ENCODE measurements at places on chromosomes 5 and 9. TPM values are rescaled to one million over a fixed set of nuclear protein-coding genes. Genes with fewer than 3 reads are reported as not detected.

ADAMTS12 gene
- total RNA-seq: 14.7 TPM

MSX2 gene
- 71.1 TPM for total RNA-seq

PCSK1 gene
- not detected for total RNA-seq

CDC42SE2 gene
- 36.7 TPM for total RNA-seq

RAI14 gene
- 27.5 TPM for total RNA-seq

PTAR1 gene
- 36.0 TPM for total RNA-seq

SWI5 gene
- total RNA-seq: 59.5 TPM

IL5 gene
- total RNA-seq: not detected

DAB2 gene
- 17.6 TPM for total RNA-seq

KCTD16 gene
- total RNA-seq: 0.21 TPM

DCANP1 gene
- total RNA-seq: not detected

IFNA21 gene
- not detected for total RNA-seq

RANBP17 gene
- not detected for total RNA-seq

PITX1 gene
- total RNA-seq: 32.6 TPM

NUTM2F gene
- not detected for total RNA-seq

VLDLR gene
- total RNA-seq: 7.8 TPM

MYMK gene
- total RNA-seq: not detected

- DNase-seq: no peak
Observed at GRCh38 chr5:127615916-127616315, 33.0 kb upstream of the CTXN3 start.

DNA sequence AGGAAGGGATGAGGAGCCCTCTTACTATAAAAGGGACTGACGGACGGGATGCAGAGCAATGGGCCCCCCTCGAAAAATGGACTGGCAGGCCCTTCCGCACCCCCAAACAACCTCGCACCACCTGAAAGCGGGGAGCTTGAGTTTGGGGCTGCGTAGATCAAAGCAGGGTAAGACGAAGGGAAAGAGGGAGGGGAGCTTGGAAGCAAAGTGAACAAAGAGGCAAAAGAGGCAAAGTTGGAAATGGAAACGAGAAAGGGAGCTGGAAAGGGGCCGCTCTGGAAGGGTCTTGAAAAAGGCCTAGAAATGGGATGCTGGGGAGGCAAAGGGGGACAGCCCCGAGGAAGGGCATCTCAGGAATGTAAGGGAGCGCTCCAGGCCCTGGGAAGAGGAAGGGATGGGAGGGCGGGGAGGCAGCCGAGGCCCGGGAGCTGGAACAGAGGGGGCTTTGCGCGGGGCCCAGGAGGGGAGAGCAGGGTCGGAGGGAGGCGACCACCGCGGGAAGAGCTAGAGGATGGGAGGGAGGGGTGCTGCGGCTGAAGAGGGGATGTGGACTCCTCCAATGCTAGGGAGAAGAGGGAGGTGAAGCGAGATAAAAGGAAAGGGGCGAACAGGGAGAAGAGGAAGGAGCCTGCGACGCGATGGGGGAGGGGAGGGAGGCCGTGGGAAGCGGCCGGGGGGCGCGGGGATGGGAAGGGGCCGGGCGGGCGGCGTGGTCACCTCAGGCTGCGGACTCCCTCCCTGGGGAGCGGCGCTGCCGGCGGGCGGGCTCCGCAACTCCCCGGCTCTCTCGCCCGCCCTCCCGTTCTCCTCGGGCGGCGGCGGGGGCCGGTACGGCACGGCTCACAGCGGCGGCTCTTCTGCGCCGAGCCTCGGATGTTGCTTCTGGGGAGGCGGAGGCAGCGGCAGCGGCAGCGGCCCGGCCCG, 577 bp downstream of the RNF145 start:
- peak; percentile 13 for DNase-seq

DNA sequence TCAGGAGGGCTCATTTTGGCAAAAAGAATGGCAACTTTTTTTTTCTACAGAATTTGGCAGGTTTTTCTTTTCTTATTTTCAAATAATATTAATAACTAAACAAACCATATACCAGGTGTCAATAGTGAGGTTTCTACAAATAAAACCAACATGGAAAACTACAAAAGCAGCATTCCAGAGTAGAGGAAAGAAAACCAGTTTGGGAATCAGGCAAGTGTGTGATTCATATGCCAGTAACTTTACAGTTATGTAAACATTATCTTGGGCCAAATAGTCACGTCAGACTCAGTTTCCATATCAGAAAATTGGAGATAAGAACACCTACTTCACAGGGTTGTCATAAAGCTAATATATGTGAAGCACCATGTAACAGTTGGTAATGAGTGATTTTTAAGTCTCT, 51.7 kb downstream of the FBXW11 start:
- no peak for DNase-seq

- no peak for DNase-seq
Observed at GRCh38 chr5:107342371-107342770, 328.4 kb downstream of the EFNA5 start.

- no peak for DNase-seq
Observed at GRCh38 chr9:124255222-124255621, 2.5 kb upstream of the NEK6 start.

- peak; percentile 65 for DNase-seq
Observed at GRCh38 chr5:129063483-129064113, 31.0 kb upstream of the ISOC1 start.

DNA sequence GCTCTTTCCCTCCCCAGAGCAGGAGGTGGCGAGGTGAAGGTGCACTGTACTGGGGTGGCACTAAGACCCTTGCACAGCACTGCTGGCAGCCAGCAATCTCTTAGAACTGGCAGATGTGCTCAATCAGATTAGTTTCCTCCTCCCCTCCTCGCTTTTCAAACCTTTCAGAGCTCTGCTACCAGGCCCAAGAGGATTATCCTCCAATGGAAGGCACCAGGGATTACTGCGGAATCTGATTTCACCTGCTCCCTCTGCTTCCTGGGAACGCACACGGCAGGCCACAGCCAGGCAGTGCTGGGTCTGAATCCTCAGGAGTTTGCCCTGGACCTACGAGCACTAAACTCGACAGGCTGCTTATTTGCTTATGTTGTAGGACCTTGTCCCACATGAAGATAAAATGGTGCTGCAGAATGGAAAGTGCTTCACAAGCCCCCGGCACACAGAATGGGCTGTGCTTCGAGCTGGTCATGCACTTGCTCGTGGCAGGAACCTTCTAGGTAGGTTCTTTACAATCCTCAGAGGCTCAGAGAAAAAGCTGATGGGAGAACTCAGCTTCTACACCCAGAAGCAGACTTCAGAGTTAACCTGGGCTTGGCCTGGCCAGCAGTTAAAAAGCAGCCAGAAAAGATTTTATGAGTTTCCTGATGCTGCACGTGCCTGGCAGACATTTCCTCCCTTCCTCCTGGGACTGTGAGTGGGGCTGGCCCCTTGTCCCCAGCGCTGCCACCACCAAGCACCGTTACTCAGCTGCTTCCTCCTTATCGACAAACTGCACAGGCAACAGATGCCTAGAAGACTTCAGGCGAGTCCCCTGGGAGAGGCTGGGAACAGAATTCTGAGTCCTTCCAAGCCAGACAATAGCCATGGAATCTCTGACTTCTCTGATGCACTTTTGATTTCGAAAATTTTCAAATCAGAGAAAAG, 33.1 kb downstream of the FABP6 start:
- no peak for DNase-seq

DNA sequence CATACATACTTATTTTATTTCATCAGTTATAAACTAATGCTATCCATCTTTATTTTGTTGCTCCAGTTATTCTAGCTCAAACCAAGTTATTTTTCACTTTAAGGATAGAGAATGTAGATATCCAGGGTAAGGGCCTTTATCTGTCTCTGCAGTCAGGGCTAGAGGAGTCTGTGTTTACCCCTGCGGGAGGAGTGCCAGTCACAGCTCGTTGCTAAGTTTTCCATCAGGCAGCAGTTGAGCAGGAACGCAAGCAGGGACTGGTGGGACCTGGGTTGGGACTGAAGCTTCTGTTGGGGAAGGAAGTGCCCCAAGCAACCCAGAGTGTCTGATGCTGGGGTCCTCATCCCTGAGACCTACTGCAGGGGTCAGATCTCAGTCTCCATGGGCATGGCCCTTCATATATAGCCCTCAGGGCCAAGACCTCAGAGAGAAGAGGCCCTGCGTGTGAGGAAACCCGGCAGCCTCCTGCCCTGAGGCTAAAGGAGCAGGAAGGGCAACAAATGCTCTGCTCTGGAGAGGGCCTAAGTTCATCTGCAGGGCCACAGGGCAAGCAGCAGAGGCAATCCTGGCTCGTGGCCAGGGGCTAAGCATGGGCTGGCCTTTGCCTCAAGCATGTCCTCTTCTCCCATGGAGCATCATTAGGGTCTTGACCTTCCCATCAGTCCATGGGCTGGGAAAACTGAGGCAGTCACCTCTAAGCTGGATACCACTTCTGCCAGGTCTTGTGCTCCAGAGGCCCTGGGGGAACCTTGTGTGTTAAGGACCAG, 6.6 kb downstream of the SLC22A4 start:
- no peak for DNase-seq

GRCh38 chr9:97559111-97559514, 57.6 kb downstream of the TMOD1 start:
- DNase-seq: no peak

- no peak for DNase-seq
Observed at GRCh38 chr5:171825051-171825450, 39.4 kb downstream of the SMIM23 start.

DNA sequence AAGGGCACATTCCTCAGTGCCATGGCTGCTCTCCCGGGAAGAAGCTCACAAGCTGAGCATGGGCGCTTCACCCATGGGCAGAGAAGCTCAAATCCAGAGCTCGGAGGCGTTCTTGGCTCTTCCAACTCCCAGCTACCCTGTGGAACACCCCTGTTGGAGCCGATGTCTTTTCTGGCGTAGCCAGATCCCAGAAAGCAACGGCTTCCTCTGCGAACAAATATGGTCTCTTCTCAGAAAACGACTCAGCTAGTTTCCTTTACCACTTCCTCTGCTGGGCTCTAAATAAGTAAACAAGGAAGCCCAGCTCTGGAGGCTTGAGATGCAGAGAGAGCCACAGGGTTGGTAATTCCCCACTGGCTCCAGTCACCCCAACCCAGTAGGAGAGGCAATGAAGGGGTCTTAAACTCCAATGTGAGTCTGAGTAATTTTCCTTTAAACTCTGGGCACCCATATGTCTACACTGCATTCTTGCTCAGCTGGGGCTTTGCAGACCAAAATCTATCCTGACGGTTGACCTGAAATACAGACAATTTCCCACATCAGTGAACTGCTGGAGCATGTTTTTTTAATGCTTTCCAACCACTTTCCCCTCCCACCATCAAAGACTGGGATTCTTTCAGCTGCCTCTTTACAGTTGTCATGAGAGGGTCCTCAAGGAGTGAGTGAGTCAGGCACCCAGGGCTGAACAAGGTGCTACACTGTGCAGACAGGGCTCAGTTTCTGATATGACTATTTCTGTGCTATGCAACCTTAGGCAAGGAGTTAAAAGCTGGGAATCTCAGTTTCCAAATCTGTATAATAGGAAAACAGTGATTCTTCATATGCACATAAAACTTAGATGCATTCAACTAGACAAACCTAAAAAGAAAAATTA, at the start of gene LCP2:
LCP2 (minus strand) TSS at position 189 of the 874 bp plus-strand sequence; CDS start at position 23, 166 bp downstream.
- peak; percentile 35 for DNase-seq

- no peak for DNase-seq
Observed at GRCh38 chr5:172688349-172689217, 47.5 kb downstream of the NEURL1B start.

- no peak for DNase-seq
Observed at GRCh38 chr9:97629156-97629555, 4.0 kb downstream of the TSTD2 start.

DNA sequence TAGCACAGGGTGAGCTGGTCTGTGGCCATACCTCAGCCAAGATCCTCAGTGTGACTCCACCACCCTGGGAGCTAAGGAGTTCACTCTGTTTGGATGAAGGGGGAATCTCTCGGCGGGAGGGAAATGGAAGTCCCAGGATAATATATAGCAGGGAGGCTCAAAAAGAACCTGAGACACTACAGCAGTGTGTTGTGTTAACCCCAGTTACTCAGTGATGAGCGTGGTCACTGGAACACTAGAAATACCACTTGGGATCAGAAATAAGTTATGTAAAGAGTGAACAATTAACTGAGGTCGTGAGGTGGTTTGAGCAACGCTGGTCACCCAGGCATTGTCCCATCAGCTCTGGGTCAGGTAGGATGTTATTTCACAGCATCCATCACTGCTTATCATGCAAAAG, 59.3 kb upstream of the ADAMTS16 start:
- DNase-seq: no peak

DNA sequence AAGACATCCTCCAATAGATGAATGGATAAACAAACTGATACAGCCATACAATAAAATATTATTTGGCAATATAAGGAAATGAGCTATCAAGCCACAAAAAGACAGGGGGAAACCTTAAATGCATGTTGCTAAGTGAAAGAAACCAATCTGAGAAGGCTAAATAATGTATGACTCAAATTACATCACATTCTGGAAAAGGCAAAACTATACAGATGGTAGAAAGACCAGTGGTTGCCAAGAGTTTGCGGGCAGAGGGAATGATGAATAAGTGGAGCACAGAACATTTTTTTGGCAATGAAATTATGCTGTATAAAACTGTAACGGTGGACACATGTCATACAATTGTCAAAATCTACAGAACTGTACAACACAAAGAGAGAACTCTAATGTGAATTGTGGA, 63.3 kb downstream of the CSF2 start:
- DNase-seq: peak; percentile 77

DNA sequence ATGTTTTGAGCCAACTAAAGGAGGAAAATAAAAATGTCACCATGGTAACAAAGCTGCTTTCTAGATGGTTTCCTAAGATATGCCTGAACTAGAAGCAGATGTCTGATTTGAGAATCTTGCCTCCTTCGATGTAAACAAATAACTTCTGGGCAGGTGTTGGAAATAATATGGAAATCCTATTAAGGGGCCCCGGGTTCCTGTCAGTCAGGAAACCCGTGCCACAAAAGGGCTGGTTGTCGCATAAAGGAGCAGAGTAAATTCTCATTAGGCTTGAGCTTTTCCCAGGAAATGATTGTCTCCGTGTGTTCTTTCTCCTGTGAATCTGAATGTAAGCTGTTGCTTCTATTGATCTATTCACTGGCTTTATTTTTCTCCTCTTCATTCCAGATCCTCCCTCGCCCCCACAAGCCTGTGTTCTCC, 90.8 kb downstream of the TLE4 start:
- no peak for DNase-seq

- no peak for DNase-seq
Observed at GRCh38 chr9:129253803-129254381, 75.8 kb upstream of the IER5L start.

DNA sequence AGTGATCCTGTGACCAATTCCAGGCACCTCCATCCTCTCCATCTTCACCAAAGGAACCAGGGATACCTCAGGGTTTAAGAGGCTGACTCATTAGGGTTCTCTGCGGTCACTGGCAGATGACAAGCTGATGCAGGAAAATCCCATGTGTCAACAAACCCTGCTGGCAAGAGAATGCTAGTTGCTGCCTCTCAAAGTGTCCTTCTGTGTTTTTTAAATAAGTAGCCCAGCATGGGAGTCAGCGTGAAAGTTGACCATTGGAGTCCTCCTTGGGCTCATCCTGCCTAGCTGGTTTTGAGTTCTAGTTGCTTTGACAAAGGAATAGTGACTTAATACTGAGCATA, 200.2 kb downstream of the SLIT3 start:
- DNase-seq: peak; percentile 90

- DNase-seq: no peak
Observed at GRCh38 chr5:151030056-151030336, 9.6 kb downstream of the GPX3 start.

All from H4 (cell line).